ENCODE measurements at places on chromosomes 12 and 14.
A peak's percentile ranks its signal among the peaks of the same experiment; 100 is the strongest.

DNA sequence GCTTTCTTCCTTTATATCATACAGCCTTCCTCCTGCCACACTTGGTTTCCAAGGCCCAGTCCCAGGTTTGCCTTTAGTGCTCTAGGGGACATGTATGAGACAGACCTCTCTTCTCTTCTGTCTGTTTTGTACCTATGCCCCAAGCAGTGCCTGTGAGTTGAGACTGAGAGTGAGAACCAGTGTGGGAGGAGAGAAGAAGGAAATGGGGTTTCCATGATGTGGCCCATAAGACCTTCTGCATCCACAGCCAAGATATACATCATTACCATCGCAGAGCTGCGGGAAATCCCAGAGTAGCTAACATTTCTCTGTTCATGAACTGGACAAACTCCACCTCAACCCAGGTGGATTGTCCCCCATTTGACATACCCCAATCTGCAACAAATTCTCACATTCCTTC lies 2.8 kb downstream of the TESPA1 start:
- no peak for DNase-seq

- no peak for DNase-seq
Measured at GRCh38 chr12:90305379-90305778, 596.7 kb upstream of the ATP2B1 start.

- DNase-seq = no peak
Measured at GRCh38 chr12:109900752-109901580, 892 bp downstream of the TCHP start.

GRCh38 chr14:97178781-97179180 lies 381.6 kb downstream of the VRK1 start:
- DNase-seq = no peak

DNA sequence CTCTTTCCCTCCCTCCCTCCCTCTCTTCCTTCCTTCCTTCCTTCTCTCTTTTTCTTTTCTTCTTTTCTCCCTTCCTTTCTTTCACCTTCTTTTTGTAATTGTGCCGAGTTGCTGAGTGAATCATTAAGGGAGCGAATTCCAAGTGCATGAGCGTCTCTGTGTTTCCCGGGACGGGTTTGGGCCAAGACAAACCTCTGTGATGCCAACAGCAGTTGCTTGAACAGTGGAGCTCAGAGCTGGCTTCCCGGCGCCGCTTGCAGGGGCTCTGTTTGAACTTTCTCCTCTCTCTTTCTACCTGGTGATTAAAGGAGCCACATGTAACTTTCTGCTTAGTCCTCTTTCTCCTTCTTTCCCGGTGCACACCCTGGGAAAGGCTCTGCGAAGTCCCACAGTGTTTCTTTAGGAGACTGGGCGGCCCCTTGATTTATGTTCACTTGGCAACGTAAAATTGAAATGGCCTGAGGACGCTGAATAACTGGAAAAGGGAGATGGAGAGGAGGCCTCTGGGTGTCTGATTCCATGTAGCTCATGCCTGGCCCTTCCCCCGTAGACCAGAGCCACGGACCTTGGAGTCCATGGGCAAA lies 33.7 kb upstream of the MAP1LC3B2 start:
- DNase-seq = no peak

DNA sequence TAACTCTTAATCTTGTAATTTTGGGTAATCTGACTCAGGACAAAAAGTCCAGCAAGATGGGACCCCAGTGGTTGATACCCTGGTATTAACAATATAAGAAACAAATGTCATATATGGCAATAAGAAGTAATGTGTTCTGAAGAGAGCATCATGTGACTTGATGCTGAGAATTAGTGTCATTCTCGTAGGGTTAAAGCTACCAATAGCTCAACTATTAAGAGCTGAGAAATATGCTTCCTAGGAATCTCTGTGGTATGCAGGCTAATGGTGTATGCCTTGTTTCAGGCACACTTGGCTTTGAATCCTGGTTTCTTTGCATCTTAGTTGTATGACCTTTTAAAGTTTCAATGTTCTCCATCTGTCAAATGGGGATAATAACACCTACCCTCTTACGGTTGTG lies 9.1 kb downstream of the MYRFL start:
- no peak for DNase-seq

GRCh38 chr14:34981743-34982420 lies 910 bp upstream of the SRP54 start:
- DNase-seq = peak; percentile 28

- peak; percentile 74 for DNase-seq
Measured at GRCh38 chr12:109729371-109729781, 15.8 kb downstream of the FAM222A start.

DNA sequence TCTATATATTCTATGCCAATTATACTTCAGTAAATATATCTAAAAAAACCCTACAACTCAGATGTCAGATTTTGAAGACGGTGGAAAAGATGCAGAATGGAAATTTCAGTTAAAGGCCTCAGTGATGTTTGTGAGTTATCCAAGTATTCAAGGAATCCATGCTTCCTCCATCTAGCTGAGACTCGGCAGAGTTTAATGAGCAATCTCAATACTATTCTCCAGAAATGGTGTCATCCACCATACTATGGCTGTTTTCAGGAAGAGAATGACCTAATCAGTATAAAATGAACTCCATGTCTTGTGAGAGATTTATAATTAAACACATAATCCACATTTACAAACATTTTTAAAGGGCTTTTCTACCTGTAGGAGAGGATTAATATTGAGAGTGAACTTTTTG lies 66.0 kb downstream of the KLHL28 start:
- DNase-seq = no peak

GRCh38 chr12:96434107-96434506 lies 33.9 kb upstream of the CDK17 start:
- no peak for DNase-seq

GRCh38 chr12:40054555-40055227 lies 51.2 kb downstream of the SLC2A13 start:
- DNase-seq = no peak

DNA sequence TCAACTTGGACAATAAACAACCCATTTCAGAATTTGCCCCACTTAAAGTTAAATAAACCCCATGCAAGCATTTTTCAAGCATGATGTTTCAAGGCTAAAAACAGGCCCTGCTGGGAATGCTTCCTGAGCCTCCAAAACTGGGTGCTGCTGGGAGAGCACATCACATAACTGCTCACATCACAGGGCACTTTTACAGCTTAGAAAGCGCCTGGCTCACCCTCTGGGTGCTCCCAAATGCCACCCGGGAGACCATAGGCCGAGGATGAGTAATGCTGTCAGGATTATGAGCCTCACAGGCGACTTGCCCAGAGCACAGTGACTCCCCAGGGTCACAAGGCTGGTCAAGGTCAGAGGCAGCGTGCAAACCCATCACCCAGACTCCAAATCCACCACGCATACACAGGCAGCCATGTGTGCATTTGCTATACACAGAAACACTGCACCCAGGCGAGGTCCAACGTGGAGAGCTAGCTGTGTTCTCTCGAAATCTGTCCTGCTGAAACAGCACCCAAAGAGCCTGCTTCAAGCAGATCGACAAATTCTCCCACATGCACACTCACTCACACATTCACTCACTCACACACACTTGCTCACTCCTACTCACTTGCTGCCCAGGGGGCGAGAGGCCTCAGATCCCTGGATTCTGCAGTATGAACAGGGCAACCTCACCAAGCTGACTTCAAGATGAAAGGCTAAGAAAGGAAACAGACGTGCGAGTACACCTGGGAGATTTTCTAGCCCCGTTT lies 58.7 kb downstream of the ITPK1 start:
- no peak for DNase-seq

DNA sequence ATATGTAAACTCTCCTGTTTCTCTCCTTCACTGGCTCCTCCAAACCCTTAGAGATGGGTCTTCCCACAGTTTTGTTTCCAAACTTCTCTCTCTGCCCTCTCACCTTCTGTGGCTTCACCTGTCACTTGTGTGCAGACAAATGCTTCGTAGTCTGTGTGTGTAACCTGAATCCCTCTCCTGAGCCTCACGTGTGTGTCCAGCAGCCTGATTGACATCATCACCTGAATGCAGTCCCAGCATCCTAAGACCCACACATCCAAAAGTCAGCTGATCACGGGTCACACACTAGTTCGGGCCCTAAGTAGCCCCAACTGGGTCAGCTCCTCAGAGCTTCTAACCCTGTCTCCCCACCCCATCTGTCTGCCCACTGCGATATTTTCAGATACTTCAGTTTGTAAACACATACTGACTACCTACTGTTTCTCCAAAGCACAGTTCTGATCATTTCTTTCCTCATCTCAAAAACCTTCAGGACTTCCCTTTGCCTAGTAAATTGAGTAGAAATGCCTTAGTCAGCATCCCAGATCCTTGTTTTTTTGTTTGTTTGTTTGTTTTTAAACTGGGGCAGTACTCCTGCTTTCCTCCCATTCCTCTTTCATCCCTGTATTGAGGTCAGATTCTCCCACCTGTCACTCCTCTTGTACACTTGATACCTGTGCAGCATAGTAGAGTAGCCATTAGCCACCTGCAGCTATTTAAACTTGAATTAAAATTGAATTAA lies 23.7 kb downstream of the FNTB start:
- DNase-seq = no peak

- DNase-seq = no peak
Measured at GRCh38 chr12:29709054-29709453, 74.7 kb downstream of the TMTC1 start.

- DNase-seq = no peak
Measured at GRCh38 chr12:89067421-89068187, 284.7 kb downstream of the DUSP6 start.

GRCh38 chr14:60590991-60591414 lies 58.3 kb downstream of the SIX1 start:
- DNase-seq = no peak

GRCh38 chr14:59926534-59926933 lies 6.6 kb downstream of the LRRC9 start:
- no peak for DNase-seq

DNA sequence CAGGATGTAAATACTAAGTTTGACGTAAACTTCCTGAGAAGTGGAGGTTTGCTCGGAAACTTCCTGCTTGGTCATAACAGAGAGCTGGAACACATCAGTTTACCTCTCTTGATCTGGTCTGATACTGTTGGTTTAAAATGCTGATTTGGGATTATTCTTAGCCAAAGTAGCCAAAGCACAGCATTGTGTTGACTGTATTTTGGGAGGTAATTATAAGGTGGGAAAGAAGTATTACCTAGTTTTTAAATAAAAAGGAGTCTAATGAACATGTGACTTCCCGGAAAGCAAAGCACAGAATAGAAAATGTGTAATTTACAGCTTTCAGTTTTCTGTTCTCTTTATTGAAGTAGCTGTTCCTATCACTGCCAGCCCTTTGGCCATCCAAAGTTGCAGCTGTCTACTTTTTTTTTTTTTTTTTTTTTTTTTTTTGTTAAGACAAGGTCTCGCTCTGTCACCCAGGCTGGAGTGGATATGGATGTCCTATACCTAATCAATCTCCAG lies 52.2 kb upstream of the SRP54 start:
- DNase-seq = no peak

GRCh38 chr12:121536054-121536898 lies 44.5 kb downstream of the KDM2B start:
- DNase-seq = peak; percentile 74

DNA sequence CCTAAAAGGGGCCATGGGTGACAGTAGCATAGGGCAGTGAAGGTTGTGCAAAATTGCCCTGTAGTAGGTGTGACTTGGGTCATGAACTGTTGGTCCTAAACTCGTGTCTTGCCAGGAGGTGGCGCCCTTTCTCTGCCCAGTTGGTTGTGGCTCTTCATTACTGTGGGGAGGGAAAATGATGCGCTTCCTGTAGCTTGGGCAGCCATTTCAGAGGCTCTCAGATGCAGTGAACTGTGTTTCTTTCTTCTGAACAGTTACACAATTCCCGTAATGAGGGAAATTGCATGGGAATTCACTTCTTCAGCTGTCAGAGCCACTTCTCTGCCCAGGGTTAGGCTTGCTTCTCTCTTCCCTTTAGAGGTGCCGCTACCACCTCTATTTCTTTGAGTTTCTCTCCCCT lies 148.1 kb upstream of the NRXN3 start:
- DNase-seq = peak; percentile 65

DNA sequence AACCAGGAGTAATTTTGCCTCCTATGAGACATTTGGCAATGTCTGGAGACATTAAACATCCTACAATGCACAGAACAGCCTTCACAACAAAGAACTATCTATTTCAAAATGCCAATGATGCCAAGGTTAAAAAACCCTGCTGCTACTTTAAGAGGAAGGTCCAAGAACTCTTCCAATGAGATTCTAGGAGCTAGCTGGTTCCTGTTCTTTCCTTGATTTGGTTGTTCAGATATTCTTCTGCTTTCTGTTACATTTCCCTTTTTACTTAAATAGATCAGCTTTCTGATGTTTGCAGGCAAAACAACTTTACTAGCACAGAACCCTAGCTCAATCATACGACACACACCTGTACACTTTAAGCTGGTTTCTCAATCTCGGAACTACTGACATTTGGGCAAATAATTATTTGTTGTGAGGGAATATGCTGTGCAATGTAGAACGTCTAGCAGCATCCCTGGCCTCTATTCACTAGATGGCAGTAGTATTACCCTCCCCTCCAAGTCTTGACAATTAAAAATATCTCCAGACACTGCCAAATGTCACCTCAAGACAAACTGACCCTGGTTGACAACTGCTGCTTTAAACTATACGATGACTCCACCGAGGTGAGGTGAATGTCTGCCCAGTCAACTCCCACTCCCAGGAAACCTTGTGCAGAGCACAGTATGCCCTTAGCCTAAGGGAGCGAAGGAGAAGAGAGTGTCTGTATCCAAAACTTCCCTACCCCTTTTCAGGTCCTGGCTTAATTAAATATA lies 4.4 kb downstream of the BLTP3B start:
- no peak for DNase-seq

DNA sequence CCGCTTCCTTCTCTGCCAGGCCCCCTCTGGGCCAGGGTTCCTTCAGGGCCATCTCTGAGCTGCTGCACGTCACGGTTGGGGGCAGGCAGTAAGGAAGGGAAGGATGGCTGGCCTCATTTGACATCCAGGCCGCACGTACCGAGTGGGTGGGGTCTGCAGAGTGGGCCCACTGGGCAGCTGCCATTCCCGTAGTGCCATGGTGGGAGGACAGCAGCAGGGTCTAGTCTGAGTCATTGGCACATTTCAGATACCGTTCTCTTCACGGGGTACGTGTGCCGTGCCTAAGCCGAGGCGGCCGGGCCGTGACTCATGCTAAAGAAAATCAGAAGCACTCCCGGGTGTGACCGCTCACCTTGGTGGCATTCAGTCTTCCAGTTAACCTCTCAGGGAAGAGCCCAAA lies 43.9 kb downstream of the IL31 start:
- DNase-seq = no peak

GRCh38 chr14:103155010-103155409 lies 31.7 kb downstream of the TNFAIP2 start:
- no peak for DNase-seq

All from NCI-H2171 (cell line).